ENCODE measurements at places on chromosomes 2 and 18.

GRCh38 chr2:211159972-211160371, 603.6 kb downstream of the CPS1 start:
- DNase-seq: no peak

- DNase-seq: no peak
Measured at GRCh38 chr2:35790292-35790691, 565.3 kb upstream of the CRIM1 start.

DNA sequence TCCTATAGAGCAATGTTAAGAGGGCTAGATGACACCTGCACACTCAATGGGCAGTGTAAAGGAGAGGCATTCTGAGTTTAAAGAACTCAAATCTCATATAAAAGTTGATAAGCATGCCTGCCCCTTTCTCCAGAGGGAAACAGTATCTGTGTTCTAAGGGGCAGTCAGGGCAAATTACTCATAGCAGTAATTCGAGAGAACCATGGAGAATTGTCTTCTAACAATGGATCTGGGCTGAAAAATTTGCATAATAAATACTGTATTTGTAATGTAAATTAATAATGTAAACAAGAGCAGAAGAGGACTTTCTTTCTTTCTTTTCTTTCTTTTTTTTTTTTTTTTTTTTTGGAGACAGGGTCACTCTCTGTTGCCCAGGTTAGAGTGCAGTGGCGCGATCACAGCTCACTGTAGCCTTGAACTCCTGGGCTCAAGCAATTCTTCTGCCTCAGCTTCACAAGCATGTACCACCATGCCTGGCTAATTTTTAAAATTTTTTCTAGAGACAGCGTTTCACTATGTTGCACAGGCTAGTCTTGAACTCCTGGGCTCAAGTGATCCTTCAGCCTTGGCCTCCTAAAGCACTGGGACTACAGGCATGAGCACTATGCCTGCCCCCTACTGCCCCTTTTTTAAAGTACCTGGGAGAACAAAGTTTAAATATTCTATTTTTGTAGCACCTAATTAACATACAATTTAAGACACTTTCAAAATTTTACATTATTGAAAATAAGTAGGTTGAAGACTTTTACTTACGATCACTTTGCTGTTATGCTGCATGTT, 70.6 kb downstream of the OTX1 start:
- no peak for DNase-seq

GRCh38 chr2:131673400-131674173, 145.9 kb downstream of the CCDC74A start:
- DNase-seq: peak; percentile 70

GRCh38 chr2:209663139-209663538, 108.5 kb upstream of the UNC80 start:
- DNase-seq: peak; percentile 56

- no peak for DNase-seq
Measured at GRCh38 chr2:240933048-240933965, 27.2 kb downstream of the CROCC2 start.

GRCh38 chr2:206983161-206983859, 44.0 kb downstream of the CPO start:
- peak; percentile 25 for DNase-seq

GRCh38 chr2:62467475-62468321, 38.3 kb downstream of the TMEM17 start:
- DNase-seq: peak; percentile 35

- DNase-seq: no peak
Measured at GRCh38 chr18:25189391-25190185, 162.4 kb downstream of the ZNF521 start.

DNA sequence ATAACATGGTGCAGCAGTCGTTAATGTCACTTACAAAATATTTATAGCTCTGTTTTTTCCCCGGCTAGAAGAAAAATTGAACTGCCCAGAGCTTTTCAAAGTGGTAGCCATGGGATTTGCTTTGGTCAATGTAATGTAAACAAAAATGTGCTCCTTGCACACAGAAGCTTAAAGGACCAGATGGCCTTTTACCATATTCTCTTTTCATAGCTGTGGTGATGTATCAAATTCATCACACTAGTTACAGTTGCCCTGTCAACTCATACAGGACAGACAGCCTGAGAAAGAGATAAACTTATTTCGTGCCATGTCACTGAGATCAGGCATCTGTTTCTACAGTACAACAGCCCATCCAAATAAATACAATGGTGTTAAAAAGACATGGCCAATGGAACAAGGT, 368.1 kb upstream of the CDH19 start:
- no peak for DNase-seq

DNA sequence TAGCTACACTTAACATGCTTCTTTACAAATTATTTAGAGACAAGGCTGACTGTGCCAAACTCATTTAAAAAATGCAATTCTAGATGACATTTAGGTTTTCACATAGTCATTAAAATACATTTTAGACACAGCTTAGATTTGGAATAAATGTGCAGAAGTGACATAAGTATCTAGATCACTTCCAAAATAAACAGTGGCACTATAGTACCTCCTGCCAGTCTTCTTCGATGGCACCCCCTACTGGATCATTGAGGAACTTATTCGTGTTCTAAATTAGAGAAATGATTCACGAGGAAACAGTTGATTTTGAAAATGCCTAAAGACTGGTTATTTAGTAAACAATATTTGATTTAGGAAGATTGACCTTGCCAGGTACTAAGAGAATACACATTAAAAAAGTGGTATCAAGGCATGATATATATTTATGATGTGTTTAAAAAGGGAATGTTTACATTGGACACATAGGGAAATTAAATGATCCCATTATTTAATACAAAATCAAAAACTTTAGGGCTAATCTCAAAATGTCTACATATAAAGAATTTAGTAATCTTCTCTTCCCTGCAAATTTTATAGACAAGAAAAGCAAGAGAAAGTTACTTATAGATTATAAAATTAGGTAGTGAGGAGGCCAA, 323.9 kb downstream of the XIRP2 start:
- DNase-seq: peak; percentile 39

GRCh38 chr2:96727431-96727830, 12.4 kb downstream of the LMAN2L start:
- no peak for DNase-seq

DNA sequence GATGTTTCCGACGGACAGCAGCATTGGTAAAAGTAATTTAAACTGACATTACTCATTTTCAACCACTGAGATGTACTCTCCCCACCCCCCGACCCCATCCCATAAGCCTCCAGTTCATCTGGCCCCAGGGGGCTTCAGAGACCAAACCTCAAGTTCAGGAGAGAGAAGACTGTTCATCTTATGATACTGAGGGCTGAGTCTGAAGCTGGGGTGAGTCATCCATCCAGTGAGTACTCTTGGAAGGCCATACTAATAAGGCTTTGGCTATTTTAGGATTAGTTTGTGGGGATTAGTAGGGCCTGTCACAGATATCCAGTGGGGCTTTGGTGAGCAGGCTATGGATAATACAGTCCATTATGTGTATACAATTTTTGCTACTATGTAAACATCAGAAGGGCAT, 125.3 kb upstream of the APCDD1 start:
- DNase-seq: no peak

GRCh38 chr18:36667811-36668210, 161.0 kb downstream of the TPGS2 start:
- DNase-seq: no peak

DNA sequence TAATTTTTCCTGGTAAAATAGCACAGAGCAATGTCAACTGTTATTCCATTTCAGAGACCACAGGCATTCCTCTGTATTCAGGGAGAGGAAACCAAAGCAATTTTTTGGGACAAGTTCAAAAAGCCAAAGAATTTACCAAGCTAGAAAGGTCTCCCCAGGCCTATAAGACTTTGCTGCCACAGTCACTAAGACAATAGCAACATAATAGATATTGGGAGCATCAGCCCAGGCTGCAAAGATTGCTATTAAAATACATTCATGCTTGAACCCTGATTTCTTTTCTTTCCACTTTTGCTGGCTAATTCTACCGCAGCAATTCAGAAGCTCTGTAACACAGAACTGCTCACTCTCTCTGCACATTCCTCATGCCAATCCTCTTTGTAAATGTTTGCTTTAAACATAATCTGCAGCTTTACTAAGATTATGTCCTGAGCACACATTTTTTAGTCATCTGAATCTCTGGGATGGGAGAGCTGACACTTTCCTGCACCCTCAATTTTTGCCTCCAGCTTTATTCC, 76.3 kb downstream of the CLHC1 start:
- no peak for DNase-seq

DNA sequence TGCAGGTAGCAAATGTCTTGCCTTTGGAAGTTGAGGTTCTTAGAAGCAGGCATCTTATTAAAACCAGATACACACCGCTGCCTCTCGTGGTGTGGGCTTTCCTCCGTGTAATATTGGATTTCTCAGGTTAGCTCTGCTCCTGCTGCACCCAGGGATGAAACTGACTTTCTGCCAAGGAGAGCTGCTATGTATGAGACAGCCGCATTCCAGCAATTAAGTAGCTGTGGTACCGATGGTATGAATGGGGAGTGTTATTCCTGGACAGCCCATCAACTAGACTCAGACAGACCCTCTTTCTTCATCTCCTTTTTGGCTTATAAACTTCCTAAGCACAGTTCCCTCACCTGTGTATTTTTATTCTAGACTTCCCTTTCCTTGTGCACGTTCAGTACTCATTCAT, 6.8 kb upstream of the EHD3 start:
- DNase-seq: no peak

GRCh38 chr18:44096016-44096415, 584.7 kb upstream of the SETBP1 start:
- no peak for DNase-seq

DNA sequence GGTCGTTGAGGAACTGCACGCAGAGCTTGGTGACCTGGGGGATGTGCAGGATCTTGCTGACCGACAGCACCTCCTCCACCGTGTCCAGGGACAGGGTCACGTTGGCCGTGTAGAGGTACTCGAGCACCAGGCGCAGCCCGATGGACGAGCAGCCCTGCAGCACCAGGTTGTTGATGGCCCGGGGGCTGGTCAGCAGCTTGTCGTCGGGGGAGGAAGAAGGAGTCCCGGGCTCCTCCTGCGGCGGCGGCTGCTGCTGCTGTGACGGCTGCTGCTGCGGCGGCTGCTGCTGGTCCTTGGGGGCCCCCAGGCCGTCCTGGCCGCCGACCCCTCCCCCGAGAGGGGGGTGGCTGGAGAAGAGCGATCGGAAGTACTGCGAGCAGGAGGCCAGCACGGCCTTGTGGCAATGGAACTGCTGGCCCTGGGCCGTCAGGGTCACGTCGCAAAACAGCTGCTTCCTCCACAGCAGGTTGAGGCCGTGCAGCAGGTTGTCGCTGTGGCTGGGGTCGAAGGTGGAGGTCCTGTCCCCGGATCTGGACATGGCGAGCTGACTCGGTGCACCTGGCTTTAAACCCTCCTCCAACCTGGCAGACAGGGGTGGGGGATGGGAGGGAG, 2.7 kb downstream of the KLHL14 start:
- DNase-seq: no peak

- DNase-seq: no peak
Measured at GRCh38 chr2:237723023-237723422, 75.6 kb upstream of the RBM44 start.

DNA sequence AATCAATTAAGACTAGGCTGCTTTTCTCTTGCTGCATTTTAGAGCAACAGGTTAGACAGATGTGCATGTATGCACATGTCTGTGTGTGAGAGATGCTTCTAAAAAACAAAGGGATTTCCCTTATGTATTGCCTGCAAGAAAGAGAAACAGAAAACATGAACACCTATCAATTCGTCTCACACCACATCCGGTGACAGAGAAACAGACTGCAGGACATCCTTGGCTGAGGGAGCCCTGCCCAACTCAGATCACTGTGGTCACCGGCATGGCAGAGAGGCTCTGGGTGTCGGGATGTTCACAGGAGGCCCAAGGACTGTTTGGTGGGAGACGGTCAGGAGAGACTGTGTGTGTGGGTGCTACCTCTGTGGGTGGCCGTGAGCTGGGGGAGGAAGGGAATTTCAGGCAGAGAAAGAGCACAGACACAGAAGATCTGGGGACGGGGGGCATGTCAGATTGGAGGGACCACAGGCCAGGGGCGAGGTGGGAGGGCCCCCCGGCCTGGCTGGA, 24.9 kb downstream of the FHL2 start:
- DNase-seq: no peak

DNA sequence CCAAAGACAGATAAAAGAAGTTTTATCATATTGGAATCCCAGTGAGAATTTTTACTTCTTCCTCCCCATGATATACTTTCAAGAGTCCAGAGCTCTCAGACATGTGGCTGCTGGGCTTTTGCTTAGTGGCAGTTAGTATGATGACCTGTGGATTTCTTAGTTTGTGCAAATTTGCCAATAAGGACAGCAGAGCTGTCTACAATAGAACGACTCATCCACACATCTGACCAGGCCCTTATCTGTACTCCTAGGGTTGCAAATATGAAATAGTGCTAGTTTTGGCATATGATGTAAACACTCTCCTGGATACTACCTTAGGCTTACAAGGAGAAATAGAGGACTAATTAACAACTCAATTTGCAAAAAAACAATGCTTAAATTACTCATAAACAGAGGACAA, 758.4 kb upstream of the TMEFF2 start:
- no peak for DNase-seq

GRCh38 chr2:173059971-173060461, 15.6 kb upstream of the MAP3K20 start:
- DNase-seq: no peak

DNA sequence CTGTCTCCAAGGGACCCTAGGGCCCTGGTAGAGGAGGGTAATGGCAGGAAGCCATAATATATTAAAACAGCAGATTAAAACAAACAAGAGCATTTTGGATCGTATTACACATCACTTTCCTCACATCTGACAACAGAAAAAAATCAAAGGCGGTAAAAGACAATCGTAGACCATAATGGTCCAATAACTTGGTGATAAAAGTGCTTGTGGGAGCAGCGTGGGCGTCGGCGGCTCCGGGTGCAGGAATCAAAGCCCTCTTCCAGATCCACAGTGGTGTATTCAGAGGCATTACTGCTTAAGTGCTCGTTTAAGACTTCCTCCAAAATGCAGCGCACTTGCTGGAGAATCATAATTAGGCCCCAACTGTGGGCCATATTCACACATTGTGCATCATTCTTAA, 68.0 kb downstream of the FECH start:
- no peak for DNase-seq

DNA sequence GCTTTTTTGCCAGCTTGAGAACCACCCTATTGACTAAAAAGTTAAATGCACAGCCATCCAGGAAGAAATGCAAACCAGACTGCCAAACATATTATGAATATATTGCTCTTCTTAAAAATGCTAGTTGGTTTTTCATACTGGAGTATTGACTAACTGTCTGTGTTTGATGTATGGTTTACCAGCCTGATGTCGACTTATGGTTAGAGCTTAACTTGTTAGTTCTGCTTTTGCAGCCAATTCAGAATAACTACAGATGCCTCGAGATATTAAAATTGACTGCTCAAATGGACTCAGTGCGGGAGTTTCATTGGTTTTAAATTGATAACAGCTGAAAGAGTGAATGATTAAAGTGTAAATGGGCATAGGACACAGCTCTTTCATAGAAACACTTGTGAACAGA, 369.8 kb downstream of the ARHGAP15 start:
- DNase-seq: no peak

GRCh38 chr2:70808983-70809958, 11.1 kb downstream of the CLEC4F start:
- no peak for DNase-seq

DNA sequence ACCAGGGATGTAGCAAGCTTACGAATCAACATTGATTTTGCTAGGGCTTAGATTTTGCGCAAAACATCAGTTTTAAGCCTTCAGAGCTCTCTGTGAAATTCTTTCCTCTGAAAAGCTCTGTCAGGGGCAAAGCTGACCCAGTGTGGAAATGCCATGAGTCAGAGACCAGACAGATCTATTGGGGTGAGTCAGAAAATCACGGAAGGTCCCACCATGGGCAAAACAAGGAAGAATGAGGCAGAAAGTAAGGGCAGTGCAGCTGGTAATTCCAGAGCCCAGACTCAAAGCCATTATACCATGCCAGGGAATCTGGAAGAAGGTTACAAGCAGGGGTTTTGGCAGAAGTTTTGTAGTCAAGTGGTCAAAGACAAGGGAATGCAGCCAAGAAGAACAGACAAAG, 256.6 kb upstream of the CTAGE1 start:
- no peak for DNase-seq
